ENCODE measurements at places on chromosomes 2 and 18.
A peak's percentile ranks its signal among the peaks of the same experiment; 100 is the strongest.

DNA sequence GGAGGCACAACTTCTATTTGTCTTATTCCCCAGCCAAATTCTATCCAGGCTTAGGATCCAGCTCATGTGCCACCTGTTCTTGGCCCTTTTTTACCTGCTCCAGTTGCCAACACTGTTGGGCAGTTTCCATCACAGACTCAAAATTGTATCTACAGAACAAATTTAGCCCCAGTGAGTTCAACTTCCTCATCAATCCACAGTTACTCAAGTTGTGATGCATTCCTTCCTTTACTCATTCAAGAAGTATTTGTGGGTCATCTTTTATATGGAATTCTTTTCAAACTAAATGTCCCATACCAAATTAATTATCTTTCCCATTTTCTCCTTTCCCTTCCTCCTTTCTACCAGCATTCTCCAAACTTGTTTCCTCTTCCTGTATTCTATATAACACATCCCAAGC lies 12.7 kb upstream of the DDX18 start:
- no peak for DNase-seq

GRCh38 chr2:195648787-195649186 lies 8.2 kb upstream of the SLC39A10 start:
- DNase-seq = no peak

GRCh38 chr2:203782262-203782976 lies 76.0 kb downstream of the CD28 start:
- peak; percentile 72 for DNase-seq

DNA sequence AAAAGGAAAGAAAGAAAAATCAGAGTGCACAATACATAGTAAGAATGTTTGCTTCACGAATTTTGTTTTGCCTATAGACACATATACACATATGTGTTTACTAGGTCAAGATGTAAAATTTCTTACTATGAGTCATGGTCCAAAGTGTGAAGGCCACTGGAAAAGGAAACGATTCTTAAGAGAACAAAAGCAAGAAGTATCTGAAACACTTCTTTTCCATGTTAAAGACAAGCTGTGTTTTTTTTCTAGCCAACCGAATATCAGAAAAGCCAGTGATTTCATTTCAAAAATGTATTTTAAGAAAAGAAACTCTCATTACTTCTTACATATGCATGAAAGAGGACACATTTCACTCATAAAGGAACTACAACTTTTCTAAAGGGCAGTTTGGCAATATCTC lies 24.9 kb downstream of the PECR start:
- DNase-seq = no peak

DNA sequence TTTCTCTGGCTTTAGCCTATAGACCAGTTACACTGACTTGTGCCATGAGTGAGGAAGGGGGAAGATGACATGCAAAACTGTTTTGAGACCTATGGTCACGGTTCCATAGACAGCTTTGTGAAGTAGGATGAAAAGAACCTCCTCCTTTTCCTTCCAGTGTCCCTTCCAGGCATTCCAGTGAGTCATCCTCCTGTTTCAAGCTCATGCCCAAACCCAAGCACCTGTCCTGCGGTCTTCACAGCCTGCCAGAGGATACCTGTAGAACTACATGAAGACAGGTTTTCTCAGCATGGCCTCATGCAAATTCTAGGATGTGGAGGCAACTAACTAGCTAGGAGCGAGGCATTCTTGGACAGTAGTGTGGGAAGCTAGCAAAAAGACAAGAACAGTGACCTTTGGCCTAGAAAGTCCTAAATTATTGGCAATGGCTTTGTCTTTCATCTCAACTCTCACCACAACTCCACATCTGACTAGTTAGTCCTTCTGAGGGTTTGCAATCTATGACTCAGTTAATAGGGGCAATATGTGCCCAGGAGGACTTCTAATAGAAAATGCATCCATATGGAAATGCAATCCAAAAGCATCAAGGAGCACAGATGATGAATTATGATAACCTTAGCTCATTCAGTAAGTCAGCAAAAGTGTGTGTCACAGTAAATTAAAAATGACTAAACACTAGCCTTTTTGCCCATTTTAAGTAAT lies 154.7 kb downstream of the RBM43 start:
- no peak for DNase-seq

DNA sequence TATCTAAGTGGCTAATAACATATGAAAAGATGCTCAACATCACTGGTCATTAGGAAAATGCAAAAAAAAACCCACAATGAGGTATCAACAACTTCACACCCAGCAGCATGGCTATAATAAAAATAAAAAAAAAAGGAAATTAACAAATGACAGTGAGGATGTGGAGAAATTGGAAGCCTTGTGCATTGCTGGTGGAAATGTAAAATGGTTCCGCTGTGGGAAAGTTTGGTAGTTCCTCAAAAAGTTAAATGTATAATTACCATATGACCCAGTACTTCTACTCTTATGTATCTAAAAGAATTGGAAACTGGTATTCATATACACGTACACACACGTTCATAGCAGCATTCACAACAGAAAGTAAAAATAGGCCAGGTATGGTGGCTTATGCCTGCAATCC lies 15.5 kb upstream of the CACNB4 start:
- no peak for DNase-seq

GRCh38 chr2:207235621-207236020 lies 69.9 kb upstream of the KLF7 start:
- no peak for DNase-seq

- DNase-seq = no peak
Observed at GRCh38 chr2:200681697-200682096, 95.9 kb downstream of the AOX1 start.

DNA sequence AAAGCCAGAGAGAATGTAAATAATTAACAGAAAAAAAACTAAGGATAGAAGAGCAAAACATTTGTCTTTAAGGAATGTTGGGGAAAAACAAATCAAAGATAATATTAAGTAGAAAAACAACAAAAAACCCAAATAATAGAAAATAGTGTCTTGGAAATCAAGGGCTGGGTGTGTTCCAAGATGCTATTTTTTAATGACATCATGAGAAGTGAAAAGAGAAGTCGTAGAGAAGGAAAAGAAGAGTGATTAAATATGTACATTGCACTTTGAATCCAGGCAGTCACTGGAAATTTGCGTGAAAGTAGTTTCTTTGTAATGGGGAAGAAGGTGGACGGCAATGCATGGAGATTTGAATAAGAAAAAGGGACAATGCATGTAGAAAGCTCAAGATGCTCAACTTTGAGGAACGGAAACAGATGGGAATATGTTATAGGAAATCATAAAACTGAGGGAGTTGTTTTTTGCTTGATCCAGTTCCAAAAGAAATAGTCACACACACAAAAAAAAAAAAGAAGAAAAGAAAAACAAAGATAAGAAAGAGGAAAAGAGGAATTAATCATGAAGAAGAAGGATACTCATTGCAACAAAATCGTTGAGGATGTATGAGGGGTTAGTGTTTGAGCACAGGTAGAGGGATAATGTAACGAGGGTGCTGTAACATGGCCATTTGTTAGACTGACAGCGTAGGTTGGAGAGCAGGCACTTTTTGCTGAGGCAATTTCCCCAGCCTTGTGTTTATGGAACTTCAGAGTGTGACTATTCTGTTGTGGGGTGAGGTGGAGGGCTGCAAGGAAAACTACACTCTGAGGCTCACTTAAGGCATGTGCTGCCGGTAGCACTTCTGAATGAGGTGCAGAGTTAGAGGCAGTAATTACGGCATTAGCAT lies 184.1 kb downstream of the CALCRL start:
- no peak for DNase-seq

DNA sequence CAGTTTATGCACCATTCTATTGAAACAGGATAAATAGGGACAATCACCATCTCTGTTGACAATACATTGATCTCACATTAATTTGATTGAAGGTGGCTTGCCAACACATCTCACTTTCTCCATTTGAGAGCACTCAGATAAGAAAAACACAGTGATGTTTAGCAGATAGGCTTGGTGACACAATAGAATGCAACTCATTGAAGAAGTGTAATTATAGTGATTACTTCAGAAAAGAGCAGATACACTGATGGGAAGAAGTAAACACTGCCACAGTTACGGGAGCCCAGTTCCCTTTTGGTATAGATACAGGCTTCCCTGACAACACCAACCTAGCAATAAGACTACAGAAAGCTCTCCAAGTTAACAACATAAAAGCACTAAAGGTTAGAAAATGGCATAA lies 89.1 kb downstream of the FIGN start:
- no peak for DNase-seq

DNA sequence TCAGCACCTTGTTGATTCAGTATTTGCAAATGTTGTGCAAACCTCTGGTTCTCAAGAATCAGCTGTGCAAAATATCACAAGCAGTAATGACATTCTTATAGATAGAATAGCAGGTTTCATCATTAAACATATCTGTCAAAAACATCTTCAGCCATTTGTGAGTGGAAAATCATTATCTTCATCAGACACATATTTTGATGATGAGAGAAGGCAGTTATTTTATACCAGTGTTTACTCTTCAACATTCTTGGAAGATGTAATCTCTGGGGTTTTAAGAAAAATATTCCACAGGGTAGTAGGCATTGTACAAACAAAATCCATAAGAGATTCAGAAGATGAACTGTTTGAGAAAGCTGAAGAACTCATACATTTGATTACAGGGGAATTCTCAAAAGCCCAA lies 64.3 kb downstream of the FSIP2 start:
- no peak for DNase-seq

DNA sequence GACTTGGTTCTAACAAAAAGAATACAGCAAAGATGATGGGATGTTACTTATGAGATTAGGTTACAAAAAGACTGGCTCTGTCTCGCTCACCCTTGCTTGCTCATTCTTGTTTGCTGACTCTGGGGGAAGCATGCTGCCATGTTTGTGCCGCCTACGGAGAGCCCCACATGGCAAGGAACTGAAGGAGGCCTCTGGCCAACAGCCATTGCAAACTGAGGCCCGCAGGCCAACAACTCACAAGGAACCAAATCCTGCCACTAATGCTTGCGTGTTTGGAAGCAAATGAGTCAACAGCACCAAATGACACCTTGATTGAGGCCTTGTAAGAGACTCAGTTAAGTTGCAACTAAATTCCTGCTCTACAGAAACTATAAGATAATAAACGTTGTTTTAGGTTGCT lies 297.6 kb upstream of the STON1 start:
- no peak for DNase-seq

GRCh38 chr2:6946722-6947121 lies 29.5 kb downstream of the RNF144A start:
- peak; percentile 62 for DNase-seq

DNA sequence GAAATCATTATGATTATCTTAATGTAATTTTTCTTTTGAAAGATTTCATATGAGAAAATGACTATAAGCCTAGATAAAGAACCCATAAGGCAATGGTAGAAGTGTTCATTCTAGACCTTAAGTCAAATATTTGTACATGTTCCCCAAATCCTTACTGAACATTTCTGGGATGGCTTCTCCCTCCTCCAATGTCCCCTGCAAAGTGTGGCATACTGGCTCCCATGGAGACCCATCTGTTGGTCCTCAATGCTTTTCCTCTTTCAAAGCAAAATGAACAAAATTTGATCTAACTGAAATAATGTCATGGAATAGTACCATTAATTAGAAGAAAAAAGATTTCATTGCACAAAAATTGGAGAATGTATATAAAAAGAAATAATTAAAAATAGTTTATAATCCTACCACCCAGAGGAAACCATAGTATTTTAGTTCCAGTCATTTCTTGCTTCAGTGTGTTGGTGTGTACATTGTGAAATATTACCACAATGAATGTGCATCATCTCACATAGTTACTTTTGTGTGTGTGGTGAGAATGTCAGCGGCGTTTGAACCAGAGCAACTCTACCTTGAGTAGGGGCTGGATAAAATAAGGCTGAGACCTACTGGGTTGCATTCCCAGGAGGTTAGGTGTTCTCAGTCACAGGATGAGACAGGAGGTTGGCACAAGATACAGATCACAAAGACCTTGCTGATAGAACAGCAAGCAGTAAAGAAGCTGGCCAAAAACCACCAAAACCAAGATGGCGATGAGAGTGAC lies 181.3 kb downstream of the UXS1 start:
- no peak for DNase-seq

- DNase-seq = no peak
Observed at GRCh38 chr18:69208545-69208944, 192.1 kb upstream of the DOK6 start.

GRCh38 chr2:42879913-42880737 lies 87.7 kb upstream of the HAAO start:
- DNase-seq = no peak

DNA sequence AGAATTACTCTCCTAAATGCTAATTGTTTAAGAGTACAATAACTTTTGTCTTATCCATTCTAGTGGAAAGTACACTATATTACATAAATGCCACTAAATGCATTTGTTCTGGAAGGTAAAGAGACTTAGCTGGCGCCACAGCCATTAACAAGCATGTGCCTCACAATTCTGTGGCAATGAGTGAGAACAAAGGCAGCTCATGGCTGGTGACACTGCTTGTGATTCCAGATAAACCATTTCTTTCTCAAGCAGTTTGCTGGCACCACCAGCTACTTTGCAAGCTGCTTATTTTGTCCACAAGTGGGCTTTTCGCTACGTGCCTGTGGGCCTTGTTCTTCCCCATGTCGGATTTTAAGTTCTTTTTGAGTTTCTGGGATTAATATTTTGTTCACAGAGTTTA lies 147.6 kb upstream of the SMAD7 start:
- no peak for DNase-seq

- no peak for DNase-seq
Observed at GRCh38 chr2:240353086-240353798, 82.2 kb upstream of the GPC1 start.

- DNase-seq = no peak
Observed at GRCh38 chr2:146776596-146776995, 1068.2 kb upstream of the ACVR2A start.

DNA sequence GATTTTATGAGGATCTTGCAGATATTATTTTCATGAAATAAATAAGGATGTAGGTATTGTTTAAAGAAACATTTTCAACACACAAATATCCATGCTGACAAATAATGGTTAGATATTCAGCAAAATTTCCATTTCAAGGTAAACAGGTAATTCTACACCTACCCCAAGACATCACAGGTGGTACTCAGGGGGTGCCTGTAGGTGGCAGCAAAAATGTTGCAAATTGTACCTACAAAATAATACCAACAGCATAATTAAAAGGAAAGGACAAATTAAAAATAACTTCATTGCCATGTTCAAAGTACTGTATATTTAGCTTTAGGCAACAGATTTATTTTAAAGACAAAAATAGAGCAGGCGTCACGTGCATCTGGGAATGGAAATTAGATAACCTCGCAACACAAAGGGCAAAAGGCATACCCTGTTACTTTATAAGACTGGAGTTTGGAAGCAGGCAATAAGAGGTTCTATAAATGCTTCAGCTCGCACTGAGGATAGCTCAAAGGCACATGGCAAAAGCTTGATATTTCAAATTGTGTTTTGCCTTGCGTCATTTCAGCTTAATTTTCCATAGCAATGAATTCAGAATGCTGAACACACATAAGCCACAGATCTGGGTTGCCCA lies 630.5 kb downstream of the TDRD15 start:
- DNase-seq = no peak

DNA sequence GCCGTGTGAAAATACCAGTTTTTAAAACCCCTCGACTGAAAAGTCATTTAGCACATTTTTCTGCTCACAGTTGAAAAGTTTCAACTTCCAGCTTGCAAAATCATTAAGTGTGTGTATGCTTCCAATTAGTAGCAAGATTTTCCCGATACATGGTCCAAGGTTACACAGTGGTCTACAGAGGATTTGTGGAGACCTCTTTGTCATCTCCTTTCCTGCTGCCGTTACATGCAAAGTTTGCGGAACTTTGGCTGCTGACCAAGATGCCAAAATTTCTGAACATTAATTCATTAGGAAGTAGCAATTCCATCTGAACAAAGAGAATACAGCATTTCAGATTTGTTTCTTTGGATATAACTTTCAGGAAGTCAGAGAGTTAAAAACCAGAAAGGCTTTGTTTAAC lies 474.6 kb downstream of the PLCL1 start:
- DNase-seq = no peak

- DNase-seq = no peak
Observed at GRCh38 chr18:1092228-1092627, 187.6 kb downstream of the ADCYAP1 start.
